Activated CD4-positive, alpha-beta T cell treated with anti-CD3 and anti-CD28 coated beads for 36 hours (primary cell): ENCODE measurements at places on chromosomes 12 and 14.

DNA sequence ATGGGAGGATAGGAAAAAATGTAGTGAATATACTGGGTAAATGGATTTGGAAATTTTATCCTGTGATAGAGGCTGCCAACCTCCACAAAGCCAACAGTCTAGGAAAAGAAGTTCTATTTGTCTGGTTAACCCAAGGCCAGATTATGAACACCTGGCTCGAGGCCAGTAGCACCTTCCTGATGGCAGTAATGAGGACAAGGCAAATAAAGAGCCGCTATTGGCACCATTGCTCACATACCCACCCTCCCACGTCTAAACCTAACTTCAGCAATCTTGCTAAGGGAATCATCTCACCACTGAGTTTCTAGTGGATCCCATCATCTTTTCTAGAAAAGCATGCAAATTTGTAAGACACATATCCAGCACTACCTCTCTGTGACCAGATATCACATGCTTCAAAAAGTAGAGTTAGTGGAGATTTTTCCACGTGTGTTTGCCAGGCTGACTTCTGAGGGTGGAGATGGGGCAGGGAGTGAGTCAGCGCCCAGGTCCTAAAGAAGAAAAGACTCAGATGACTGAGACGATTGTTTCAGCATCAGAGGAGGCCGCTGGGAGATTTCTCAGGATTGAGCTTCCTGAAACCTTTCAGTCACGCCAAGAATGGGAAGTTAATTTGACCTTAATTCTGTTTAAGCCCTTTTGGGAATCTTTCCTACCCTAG, 362.9 kb downstream of the EMP1 start:
- no peak for DNase-seq

- no peak for DNase-seq
Measured at GRCh38 chr12:128606538-128606937, 217.2 kb downstream of the SLC15A4 start.

DNA sequence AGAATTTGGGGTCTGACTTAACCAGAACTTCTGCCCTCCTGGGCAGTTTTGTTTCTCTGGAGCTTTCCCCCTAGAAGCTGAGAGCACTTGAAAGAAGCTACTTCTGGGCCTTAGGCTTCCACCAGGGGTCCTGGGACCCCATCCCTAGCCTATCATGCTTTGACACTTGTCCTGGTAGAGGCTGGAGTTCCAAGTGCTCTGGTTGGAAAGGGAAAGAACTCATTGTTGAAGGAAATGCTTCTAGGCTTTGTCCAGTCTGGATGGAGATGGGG, 1.4 kb upstream of the COL2A1 start:
- no peak for DNase-seq

DNA sequence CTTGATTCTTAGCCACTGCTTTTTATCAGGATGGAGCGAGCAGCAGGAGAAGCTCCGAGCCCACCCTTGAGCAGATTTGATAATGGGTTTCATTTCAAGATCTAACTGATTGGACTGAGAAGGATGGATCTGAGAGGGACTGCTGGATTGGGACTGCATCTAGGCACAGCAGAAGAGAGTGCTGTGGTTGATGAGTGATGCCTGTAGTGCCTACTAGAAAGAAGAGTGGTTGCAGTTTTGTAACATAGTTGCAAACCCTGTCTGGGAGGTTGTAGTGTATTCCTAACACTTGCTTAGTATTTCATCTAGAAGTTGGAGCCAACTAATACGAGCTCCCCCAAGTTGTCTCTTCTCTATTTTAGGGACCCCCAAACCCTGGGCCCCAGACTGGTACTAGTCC, 88.7 kb downstream of the ASCL1 start:
- no peak for DNase-seq

- no peak for DNase-seq
Measured at GRCh38 chr12:56097738-56098137, 6.6 kb upstream of the PA2G4 start.

- DNase-seq, result no peak
Measured at GRCh38 chr12:100564090-100564489, 9.4 kb upstream of the GAS2L3 start.

- DNase-seq, result peak; percentile 65
Measured at GRCh38 chr14:86038387-86039042, 508.6 kb downstream of the FLRT2 start.

DNA sequence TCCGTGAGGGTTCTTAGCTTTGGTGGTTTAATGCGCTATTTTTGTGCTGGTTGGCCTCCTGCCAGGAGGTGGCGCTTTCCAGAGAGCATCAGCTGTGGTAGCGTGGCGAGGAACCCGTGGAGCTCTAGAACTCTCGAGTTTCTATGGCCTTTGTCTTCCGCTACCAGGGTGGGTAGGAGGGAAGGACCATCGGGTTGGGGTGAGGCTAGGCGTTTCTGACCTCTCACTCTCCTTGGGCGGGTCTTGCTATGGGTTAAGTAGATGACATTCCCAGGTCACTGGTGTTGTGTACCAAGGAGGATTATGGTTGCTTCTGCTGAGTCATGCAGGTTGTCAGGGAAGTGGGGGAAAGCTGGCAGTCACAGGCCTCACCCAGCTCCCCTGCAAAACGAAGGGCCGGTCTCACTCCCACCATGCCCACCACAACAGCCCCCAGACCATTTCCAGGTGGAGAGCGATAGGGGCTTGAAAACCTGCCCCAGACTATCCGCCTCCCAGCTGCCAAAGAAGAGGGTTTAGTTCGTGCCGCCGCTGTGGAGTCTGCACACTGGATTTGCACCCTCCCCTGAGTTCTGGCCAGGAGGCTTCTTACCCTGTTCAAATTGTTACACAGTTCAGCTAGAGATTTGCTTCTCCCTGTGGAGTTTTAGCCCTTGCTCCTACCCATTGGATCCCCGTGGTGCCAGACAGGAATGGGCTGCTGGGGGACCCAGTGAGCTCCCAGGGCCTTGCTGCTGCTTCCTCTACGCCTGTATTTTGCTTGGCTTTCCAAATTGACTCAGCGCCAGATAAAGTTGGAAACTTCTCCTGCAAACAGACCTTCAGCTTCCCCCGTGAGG, 21.9 kb downstream of the RNFT2 start:
- DNase-seq, result peak; percentile 59

DNA sequence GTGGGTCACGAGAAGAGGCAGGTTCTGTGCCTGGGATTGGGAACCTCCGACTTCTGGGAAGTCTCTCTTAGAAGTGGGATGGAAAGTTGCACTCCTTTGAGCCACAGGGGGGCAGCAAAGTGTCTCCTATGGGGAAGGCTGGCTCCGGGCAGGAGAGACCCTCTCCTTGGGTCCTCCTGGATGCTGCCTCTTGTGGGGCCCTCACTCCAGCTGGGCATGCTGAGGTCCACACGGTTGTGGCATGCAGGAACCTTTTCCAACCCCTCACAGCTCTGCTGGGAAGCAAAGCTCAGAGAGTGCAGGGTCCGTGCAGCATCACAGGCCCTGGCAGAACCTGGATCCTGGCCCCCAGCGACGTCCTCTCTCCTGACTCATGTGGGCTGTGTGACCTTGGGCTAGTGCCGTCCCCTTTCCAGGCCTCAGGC, 17.4 kb downstream of the SDSL start:
- DNase-seq, result peak; percentile 33

- DNase-seq, result peak; percentile 86
Measured at GRCh38 chr14:21846227-21846885, 172.7 kb upstream of the OR4E1 start.

- peak; percentile 60 for DNase-seq
Measured at GRCh38 chr14:76908834-76909233, 82.6 kb downstream of the LRRC74A start.

DNA sequence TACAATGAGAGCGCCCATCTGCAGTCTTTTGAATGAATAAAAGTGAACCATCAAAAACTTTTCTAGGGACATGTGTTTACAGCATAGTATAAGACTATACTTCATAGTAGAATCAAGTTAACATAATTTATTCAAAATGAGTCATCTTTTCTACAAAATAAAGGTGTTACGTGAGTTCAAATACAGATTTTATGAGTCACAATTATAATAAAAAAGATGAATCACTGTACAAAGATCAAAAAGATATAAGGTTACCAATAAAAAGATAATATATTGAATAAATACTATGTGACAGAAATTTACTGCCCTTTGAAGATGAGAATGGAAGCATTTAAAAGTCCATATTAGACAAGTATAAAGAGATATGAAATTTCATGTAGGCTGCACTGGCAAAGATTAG, 2.8 kb downstream of the MBIP start:
- DNase-seq, result no peak

DNA sequence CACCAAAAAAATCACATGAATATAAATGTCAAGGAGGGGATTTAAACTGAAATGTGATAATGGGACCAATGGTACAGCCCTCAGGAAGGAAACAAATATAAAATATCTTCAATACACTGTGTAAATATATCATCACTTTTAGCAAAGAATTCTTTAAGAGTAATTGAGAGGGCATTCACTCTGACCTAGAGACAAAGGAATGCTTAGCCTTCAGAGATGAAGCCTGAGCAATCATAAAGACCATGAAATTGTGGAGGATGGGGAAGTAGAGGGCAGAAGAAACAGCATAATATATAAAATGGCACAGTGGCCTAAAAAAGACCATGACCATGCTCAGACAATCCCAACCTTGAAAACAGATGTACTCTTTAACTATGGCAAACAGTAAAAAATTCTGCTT, 20.4 kb downstream of the YAF2 start:
- no peak for DNase-seq

DNA sequence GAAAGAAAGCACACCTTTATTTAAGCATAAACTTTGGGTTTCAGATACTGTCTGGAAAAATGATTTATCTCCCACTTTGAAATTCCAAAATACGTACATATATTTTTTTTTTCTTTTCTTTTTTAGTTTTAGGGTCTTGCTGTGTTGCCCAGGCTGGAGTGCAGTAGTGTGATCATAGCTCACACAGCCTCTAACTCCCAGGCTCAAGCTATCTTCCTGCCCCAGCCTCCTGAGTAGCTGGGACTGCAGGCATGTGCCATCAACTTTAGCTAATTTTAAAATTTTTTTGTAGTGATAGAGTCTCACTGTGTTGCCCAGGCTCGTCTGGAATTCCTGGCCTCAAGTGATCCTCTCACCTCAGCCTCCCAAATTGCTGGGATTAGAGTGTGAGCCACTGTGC, 45.9 kb upstream of the PAPLN start:
- DNase-seq, result no peak

- DNase-seq, result no peak
Measured at GRCh38 chr14:54789166-54789565, 113.5 kb downstream of the GCH1 start.

DNA sequence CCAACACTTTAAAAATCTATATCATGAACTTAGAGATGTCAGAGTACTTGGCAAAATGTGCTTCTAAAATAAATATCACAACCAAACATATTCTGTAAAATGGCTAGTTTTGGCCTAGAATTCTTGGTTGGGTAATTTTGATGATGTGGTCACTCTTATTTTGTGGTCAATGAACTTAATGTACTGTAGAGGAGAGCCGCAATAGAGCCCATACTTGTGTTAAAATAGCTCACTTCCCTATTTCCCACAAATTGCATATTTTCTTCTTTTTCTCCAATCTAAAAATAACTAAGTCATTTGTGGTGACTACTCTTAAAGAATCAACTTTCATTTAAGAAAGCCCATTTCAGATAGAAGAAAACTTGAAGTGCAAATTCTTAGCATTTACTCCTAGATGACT, 619.4 kb downstream of the CCER1 start:
- DNase-seq, result no peak

GRCh38 chr14:81485781-81486180, 47.9 kb downstream of the SEL1L start:
- no peak for DNase-seq

- no peak for DNase-seq
Measured at GRCh38 chr14:75822522-75823141, 159.2 kb downstream of the TGFB3 start.

DNA sequence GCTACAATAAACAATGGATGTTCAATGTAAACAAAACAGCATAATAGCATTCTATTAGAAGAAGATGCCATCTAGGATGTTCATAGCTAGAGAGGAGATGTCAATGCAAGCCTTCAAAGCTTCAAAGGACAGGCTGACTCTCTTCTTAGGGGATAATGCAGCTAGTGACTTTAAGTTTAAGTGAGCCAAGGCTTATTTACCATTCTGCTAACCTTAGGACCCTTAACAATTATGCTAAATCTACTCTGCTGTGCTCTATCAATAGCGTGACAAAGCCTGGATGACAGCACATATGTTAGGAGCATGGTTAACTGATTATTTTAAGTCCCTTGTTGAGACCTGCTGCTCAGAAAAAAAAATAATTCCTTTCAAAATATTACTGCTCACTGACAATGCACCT, 106.0 kb upstream of the SSTR1 start:
- no peak for DNase-seq

GRCh38 chr12:88590851-88591250, 10.6 kb upstream of the KITLG start:
- DNase-seq, result no peak

GRCh38 chr14:55448141-55448614, 7.8 kb upstream of the TBPL2 start:
- peak; percentile 62 for DNase-seq

DNA sequence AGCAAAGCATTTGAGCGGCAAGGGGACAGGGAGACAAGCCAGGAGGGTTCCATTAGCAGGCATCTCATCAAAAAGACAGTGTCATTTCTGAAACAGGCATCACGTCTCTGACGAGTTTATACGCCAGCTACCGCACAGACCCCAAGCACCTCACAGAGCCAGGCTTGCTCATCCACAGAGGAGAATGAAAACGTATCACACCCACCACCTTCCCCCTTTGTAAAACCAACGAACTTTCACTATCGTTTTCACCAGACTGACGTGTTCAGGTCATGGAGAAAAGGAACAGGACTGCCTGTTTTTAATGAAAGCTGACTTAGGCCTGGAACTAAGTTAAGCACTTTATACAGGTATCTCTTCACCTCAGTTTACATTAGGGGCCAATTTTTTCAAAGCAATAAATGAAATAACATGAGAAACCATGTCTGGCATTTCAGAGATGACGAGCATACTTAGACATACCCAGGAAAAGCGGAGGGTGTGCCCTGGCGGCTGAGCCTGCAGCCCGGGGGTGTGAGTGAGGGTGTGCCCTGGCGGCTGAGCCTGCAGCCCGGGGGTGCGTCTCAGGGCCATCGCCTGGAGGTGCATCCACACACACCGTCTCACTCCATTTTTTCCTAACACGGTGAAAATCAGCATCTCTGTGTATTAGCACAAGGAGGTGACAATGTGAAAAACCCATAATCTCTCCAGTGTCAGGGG, 41.9 kb downstream of the STX2 start:
- peak; percentile 76 for DNase-seq

DNA sequence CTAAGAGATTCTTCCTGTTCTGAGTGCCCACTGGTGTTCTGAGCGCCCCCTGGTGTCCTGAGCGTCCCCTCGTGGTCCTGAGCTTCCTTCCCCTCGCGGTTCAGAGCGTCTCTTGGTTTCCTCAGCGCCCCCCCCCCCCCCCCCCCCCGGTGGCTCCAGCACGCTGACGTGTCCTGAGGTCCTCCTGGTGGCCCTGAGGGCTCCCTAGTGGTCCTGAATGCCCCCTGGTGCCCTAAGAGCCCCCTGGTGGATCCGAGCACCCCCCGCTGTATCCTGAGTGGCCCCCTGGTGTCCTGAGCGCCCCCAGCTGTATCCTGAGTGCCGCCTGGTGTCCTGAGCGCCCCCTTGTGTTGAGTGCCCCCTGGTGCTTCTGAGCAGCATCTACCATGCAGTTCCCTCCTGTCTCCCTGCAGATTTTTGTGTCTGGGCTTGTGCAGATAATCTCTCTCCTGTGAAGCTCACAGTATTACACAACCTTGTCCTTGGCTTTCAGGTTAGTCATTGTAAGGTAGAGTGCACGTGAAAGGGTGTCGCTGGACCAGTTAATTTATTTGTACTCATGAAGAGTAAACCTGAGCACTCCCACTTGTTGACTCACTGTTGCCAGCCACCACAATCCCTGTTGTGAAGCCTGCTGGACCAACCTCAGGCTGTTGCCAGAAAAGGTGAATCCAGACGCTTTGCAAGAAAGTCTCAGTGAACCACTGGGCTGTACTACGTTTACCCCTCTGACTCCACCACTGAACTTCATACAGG, 1168.4 kb downstream of the TMEM121 start:
- peak; percentile 87 for DNase-seq
